Activated CD4-positive, alpha-beta memory T cell treated with anti-CD3 and anti-CD28 coated beads for 36 hours (primary cell): ENCODE measurements at places on chromosomes 2 and 18.

GRCh38 chr2:62234755-62235655 lies 39.1 kb downstream of the B3GNT2 start:
- no peak for DNase-seq

DNA sequence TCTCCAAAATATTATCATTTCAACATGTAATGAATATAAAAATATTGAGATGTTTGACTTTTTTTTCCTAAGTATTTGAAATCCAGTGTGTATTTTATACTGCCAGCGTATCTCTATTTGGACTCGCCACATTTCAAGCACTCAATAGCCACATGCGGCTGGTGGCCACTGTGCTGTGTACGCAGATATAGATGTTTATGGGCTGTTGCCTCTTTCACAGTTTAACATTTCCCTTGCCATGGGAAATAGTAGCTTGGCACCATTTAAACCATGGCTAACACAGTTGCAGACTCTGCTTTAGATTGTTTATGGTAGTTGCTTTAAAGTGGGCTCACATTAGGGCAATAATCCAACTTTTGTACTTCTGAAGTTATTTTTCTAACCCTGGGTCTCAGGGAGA lies 136.6 kb upstream of the ITGB6 start:
- no peak for DNase-seq

DNA sequence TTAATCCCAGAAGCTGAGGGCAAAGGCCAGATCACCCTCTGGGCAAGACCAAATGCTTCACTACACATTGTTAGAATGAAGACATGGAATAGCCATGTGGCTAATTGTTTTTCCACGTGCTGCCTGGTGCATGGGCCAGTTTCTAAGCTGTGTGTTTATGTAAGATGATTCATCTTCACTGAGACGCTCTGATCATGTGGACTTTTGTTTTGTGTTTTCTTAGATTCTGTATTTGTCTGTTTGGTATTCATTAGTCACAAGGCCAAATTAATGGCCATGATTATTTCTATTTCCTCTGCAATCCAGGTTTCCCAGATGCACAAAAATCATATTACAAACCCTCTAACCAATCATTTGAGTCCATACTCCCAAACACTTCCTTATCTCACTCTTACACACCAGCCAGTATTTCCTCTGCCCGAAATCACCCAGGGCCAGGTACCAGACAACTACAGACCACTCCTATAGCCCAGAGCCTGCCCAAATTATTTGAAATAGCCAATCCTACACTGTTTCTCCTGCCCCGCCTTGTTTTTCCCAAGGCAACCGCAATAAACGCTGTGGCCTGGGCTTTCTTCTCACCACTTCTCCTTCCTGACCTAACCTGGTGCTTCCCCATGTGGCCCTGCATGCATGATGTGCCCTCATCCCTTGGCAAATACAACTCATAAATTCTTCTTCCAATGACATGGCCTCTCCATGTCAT lies 94.2 kb upstream of the SP3 start:
- no peak for DNase-seq

DNA sequence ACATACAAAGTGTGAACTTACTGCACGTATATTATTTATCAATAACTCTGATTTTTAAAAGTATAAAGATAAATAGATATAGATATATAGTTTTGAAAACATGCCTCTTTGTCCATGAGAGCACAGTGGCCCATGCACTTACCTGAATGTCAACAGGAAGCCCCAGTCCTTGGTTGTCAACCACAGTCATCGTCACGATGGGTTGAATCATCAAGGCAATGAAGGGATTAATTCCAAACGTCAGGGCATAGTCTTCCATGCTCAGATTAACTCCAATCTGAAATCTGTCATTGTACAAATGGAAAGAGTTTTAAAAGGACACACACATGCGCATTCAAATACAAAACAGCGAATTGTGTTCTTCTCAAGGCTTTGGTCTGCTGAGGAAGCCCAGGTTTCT lies 15.5 kb downstream of the SCYGR4 start:
- DNase-seq, result no peak

DNA sequence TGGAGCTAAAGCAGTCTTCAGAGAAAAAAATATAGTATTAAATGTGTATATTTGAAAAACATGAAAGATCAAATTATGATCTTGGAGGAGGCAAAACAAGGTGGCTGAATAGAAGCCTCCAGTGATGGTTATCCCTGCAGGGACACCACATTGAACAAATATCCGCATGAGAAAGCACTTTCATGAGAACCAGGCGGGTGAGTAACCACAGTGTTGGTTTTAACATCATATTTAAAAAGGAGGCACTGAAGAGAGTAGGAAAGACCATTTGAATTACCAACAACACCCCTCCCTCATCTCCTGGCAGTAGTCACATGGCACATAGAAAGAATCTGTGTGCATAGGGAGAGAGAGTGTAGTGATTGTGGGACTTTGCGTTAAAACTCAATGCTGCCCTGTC lies 759.6 kb upstream of the NRXN1 start:
- no peak for DNase-seq

- no peak for DNase-seq
Measured at GRCh38 chr2:95392730-95393455, 9.6 kb upstream of the FAHD2A start.

- peak; percentile 27 for DNase-seq
Measured at GRCh38 chr2:224984637-224985036, 57.6 kb downstream of the DOCK10 start.

GRCh38 chr2:124586210-124586609 lies 561.1 kb downstream of the CNTNAP5 start:
- DNase-seq, result no peak

GRCh38 chr2:145350011-145350410 lies 830.1 kb upstream of the ZEB2 start:
- DNase-seq, result no peak

- DNase-seq, result no peak
Measured at GRCh38 chr18:60936101-60936500, 397.1 kb upstream of the CDH20 start.

DNA sequence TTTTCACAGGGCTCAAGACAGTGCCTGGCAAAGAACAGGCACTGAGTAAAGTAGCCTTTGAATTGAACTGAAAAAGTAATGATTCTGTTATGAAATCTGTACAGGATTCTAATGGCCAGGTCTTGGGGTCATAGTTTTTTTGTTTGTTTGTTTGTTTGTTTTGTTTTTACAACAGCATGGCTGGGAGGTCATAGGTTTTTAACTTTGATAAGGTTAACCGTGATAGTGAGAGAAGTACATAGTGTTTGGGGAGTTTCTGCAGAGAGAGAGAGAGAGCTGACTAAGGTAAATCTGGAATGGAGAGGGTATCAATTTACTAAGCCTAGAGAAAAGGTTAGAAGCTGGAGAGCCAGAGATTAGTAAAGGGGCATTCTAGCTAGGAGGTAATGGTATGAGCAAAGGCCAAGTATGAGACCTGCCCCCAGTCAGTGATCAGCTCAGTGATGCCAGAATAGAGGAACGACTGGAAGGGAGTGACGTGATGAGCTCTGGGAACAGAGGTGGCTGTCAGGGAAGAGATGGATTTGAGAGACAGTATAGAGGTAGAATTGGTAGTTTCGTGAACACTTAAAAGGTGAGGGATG lies 25.9 kb downstream of the XRCC5 start:
- DNase-seq, result no peak

DNA sequence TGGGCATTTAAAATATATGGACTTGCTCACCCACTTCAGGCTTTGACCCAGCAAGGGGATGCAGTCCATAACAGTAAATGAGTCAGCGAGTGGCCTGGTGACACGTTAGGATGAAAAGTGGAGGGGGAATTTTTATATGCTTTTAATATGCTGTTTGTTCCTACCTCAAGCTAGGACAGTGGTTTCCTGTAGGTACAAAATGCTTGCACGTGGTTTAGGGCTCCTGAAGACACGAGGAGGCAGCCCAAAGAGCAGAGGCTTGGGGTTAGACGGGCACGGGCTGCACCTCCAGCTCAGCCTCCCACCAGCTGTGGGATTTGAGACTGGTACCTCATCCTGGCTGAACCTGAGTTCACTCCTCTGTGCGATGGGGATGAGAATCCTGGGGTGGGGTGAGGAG lies 306.2 kb upstream of the CXCR4 start:
- DNase-seq, result peak; percentile 16

DNA sequence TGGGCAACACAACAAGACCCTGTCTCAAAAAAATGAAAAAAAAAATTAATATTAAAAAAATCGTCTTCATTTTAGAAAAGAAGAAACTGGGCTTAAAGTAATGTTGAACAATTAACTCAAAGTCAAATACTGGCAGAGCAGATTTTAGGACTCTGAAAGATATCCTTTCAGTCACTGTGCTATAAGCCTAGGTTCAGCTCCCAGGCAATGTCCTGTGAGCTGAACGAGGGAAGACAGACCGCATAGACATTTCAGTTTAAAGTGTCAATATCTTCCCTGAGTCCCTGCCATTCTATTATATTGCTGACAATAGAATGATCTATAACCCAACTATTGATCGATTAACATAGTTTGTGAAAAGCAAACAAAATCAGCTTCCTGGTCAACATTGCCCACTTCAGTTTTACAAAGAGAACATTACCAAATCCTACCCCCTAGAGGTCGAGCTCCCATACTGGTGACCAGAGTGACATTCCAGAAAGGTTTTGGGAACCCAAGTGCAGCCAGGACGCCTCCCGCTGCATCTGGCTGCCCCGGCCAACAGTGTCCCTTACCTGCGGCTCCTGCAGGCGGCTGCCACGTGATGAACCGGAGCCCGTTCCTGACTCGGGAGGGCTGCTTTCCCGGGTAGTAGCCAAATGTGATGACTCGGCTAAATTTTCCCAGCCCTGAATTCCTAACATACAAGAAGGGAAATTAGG lies 639 bp downstream of the MRO start:
- DNase-seq, result no peak

DNA sequence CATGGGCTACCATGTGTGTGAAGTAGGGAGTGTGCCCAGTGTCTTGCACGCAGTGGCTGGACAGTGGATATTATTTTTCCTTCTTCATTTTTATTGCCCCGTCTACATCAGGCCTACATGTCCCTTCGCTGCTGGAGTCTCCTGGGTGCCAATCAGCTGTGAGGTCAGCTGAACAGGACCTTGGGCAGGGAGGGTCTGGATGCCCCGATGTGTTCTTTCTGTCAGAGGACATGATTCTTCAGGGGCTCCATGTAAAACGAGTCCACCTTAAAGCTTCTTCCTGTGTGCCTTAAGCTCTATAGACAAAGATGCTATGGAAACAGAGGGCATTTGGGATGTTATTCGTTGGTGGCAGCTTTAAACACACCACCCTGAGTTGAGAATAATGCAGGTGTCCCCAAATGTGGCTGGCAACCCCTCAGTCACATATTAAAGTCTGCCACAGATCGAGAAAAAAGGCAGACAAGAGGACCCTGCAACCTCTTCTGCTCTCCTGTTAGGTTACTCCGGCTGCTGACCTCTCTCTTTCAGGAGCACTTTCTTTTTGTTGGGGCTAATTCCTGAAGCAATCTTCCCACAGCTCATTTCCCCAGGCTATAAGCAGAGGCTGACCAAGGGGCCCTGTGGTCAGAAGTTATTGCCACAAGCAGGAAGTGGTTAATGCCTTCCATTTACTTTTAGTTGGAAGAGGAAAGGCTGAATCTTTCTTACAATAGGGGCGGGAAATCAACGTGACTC lies 20.0 kb downstream of the GREB1 start:
- DNase-seq, result no peak

DNA sequence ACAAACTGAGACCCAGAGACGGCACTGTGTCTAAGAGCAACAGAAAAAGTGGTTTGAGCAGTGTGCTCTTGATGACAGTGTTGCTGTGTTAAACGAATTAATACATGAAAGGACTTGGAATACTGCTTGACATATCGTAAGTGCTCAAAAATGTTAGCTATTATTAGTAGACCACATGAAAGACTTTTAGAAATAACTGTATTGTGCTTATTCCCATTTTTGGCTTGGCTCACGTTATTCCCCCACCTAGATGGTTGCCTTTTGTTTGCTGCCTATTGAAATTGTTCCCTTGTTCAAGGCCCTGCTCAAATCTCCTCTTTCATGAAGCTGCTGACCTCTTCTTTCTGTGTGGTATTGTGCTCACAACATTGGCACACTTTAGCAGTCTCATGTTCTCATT lies 27.8 kb upstream of the C2orf74 start:
- DNase-seq, result no peak

- DNase-seq, result no peak
Measured at GRCh38 chr2:76506538-76506937, 795.8 kb upstream of the GCFC2 start.

- DNase-seq, result peak; percentile 66
Measured at GRCh38 chr2:84906900-84907714, 1.7 kb downstream of the TMSB10 start.

DNA sequence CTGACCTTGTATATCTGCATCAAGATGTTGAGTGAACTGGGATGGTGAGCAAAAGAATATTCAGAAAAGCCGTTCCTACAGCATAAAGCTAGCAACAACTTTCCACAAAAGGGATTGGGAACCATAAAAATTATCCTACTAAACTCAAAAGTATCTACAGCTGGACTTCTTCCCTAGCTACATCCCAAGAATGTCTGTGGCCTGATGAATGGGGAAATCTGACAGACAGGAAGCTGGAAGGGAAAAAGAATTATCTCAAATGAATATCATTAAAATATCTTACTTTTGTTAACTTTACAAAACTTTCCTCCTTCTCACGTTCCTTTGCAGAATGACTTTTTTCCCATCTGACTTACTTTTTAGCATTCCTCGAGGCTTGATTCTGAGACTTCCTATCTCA lies 150.9 kb downstream of the PDE11A start:
- DNase-seq, result no peak

DNA sequence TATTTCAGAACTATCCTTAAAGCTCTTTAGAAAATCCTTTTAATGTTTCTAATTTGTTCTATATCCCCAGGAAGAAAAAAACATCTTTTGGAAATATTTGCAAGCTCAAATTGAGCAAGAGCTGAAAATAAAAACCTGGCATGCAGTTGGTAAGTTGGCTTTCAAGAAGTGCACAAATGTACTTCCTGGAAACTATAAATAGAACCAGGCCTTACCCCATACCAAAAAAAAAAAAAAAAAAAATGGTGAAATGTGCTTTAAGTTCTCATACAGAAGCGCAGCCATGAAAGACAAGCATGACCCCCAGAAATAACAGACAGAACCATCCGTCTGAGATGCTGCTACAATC lies 178.5 kb downstream of the HDAC4 start:
- DNase-seq, result no peak

- no peak for DNase-seq
Measured at GRCh38 chr2:11187731-11188130, 32.5 kb downstream of the SLC66A3 start.

DNA sequence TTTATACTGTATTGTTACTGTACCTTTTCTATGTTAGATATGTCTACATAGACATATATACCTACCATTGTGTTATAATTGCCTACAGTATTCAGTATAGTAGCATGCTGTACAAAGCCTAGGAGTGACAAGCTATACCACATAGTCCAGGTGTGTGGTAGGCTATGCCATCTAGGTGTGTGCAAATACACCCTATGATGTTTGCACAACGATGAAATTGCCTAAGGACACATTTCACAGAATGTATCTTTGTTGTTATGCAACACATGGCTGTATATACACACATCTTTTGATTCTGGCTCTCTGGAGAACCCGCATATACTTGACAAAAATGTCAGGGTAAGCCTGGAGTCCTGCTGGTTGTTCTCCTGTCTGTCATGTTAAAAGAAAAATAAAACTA lies 85.1 kb downstream of the BCL2L11 start:
- no peak for DNase-seq

- no peak for DNase-seq
Measured at GRCh38 chr2:210561475-210561874, 5.1 kb downstream of the CPS1 start.

GRCh38 chr18:49886891-49887764 lies 73.8 kb upstream of the ACAA2 start:
- no peak for DNase-seq

GRCh38 chr2:236657801-236658200 lies 88.2 kb downstream of the ACKR3 start:
- DNase-seq, result no peak

GRCh38 chr2:24919037-24919505 lies 966 bp downstream of the ADCY3 start:
- peak; percentile 83 for DNase-seq
